ENCODE measurements at places on chromosomes 7 and 10.

- DNase-seq, result no peak
Observed at GRCh38 chr7:70632400-70632799, 499.5 kb upstream of the GALNT17 start.

DNA sequence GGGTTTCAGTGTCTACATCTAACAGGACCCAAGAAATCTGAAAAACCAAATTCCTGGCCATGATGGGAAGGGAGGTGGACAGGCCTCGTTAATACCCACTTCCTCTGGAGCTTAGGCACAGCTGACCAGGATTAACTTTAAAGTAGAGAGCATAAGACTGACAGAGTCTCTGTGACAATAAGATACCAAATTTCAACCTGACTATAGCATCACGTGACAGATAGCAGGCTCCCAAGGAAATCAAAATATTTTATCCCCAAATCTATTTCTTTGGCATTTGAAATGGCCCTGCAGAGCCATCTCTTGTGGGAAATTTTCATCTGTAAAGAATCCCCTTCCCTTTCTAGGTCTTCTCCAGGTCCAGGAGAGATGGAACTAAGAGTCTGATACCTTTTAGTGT is 258.3 kb downstream of the TCERG1L start:
- no peak for DNase-seq

DNA sequence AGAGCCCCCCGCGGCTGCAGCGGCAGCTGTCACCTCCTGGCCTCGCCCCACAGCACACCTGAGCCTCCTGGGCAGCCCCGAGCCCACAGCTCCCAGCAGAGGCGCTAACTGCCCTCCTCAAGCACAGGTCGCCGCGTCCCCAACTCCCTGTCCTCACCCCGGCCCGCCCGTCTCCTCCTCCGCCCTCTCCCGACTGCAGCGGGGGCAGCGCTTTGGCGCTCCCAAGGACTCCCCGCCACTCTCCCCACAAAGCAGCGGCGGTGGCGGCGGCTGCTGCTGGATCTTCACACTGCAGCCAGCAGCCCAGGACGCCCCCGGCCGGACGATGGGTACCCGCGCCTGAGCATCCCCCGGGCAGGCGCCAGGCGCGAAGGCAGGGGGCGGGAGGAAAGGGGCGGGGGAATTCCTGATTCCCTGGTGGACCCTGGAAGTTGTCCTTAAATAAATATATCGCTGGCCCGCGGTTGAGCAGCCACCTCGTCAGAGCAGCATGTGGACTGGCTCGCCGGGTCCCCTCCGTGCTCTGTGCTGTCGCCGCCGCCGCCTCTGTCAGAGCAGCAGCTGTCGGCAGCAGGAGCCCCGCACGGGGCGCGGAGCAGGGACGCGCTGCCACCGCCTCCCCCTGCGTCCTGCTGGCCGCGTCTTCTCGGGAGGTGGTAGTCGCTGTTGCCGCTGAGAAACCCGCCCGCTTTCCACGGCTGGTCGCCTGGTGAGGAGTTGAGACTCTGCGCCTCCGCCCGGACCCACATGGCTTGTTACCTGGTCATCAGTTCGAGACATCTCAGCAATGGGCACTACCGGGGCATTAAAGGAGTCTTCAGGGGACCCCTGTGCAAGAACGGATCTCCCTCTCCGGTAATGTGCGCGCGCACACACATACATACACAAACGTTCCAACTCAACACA is at the start of gene ZNF804B:
ZNF804B (plus strand) TSS at position 471 of the 906 bp plus-strand sequence; CDS start at position 748, 277 bp downstream.
- DNase-seq, result no peak

DNA sequence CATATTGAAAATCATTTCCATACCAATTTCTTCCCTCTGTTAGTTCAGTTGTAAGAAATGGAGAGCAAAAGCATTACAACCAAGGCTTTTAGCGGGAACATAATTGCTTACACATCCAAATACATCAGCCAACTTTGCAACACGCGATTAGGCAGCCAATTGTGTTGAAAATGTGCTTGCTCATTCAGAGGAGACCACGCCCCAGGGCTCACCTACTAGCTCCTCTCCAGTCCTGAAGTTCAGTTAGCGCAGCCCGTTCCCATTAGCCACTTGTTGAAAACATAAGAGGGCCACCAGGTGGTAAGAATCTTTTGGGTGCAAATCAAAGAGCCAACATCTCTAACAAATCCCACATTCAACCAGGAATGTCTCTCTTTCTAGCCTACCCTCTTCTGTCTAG is 213.2 kb upstream of the MDFIC start:
- no peak for DNase-seq

DNA sequence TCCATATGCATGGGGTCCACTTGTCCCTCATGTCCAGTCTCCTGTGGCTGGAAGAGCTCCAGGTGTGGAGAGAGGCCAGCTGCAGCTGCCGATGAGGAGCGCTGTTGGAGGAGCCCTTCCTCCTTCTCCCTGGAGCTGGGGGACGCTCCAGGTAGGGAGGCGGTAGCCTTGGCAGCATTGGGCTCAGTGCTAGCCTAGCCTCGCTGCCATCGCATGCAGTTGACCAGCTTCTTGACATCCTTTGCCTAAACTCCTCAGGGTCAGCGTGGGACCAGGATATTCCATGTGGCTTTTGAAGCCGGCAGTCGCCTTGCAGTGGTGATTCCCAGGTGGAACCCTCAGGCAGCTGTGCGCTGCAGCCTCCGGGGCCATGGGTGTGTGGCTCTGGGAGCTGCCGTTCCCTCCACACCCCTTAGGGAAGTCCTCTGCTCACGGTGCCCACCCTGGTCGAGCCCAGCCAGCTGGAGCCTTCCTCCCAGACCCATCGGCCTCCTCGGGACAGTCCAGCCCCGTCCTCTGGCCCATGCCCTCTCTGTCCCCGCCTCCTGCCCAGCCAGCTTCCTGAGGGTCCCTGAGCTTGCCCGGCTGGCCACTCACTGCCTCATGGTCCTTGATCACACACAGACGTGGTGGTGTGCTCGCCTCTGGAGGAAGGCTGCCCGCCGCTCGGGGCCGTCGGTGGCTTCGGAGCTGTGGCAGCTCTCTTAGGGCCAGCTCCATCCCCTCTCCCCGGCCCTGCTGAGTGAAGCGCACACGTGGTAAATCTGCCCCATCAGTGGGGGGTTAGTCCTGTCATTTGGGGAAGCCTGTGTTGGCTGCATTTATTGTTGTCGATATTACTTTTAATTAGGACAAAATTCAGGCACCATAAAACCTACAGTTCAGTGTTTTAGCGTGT is 21.2 kb downstream of the INPP5A start:
- no peak for DNase-seq

- no peak for DNase-seq
Observed at GRCh38 chr7:130303551-130303950, 10.6 kb downstream of the CPA4 start.

GRCh38 chr7:98289333-98289875 is 7.9 kb downstream of the BRI3 start:
- no peak for DNase-seq

DNA sequence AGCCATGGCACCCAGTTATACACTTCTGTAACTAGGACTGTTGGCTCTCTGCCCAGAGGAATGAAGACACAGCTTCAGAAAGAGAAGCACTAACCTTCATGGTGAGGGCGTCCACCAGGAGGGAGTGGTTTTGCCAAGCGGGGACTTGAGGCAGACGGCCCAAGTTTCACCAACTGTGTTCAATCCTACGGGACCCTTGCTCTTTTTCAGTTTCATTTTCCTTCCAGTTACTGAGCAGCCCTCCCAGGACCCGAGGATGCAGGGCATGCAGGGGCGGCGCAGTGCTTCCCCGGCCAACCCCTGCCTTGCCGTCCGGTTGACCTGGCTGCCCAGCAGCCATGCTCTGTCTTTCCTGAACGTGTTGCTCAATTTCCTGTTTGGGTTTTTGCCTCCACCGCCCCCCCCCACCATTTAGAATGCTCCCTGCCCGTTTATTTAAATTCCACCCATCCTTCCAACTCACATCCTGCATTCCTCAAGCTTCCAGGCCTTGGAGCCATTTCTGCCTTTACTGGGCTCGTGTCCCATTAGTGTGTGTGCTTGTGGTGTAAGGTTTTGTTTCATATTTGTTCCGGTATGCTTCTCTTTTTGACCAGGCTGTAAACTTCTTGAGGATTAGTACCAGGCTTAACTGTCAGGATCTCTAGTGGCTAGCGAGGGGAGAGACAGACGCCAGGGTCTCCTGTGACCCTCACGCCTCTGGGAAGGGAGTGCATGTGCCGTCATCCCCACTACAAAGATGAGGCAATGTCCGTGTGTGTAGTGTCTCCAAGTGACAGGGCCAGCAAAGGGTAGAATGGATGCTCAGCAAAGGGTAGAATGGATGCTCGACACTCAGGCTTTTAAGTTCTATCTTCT is 31.6 kb downstream of the IL15RA start:
- no peak for DNase-seq

GRCh38 chr10:131690805-131691239 is 210.0 kb upstream of the PPP2R2D start:
- DNase-seq, result no peak

- DNase-seq, result no peak
Observed at GRCh38 chr10:1126461-1126860, 70.3 kb downstream of the WDR37 start.

DNA sequence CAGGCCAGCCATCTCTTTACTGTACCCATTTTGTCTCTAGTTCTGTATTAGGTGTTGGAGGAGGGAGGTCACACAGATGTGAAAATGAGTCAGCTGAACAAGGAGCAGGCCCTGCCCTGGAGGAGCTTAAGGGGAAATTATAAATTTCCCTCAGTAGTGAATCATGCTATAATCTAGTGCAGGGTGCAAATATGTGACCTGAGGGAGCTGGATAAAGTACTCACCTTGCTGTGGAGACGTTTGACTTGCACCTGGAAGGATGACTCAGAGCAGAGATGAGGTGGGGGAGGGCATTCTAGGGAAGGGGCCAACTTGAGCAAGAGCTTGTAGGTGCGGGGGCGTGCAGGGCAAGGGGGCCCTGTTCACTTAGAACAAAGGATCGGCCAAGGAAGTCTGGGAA is 610.6 kb downstream of the SDK1 start:
- DNase-seq, result no peak

- no peak for DNase-seq
Observed at GRCh38 chr7:81299711-81300110, 380.9 kb upstream of the SEMA3C start.

DNA sequence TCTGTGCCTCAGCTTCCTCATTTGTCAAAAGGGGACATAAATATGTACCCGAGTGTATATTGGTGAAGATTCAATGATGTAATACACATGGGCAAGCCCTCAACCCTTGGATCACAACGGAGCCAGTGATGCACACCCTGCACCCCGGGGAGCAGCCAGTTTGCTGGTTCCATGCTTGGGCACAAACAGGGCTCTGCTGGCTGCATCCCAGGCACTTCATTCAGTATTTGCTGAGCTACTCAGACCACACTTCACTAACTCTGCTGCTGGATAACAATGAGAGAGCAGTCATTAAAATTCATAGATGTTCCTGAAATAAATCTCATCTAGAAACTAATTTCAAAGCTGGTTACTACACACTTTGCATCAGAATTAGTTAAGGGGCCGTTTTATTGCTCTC is 72.0 kb downstream of the SCRN1 start:
- no peak for DNase-seq

DNA sequence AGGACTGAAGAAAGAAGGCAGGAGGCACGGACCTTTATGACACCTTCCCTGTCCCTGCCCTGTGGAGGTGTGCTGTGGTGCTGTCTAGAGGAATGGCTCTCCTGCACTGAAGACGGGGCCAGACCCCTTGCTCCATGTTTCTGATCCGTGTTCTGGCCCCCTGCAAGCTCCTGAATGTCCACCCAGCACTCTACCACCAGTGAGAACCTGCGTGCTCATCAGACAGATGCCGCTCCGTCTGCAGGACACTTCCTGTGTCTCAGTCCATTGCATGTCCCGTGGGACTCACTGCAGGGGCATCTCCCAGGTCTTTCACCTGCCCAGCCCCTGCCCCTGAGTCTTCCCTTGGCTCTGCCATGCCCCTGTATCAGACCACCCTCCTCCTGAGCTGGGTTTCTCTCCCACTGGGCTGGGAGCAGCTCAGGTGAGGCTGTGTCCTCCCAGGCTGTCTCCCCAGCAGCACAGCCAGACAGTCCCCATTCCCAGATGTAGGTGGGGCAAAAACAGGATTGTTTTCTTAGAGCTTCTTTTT is 278.3 kb upstream of the ZNF32 start:
- no peak for DNase-seq

GRCh38 chr7:43650457-43651052 is 67.6 kb downstream of the STK17A start:
- no peak for DNase-seq

DNA sequence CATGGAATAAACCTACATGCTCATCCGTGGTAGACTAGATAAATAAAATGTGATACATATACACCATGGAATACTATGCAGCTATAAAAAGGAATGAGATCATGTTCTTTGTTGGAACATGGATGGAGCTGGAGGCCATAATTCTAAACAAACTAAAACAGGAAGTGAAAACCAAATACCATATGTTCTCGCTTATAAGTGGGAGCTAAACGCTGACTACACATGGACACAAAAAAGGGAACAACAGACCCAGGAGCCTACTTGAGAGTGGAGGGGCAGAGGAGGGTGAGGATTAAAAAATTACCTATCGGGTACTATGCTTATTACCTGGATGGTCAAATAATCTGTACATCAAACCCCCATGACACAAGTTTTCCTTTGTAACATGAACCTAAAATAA is 68.7 kb upstream of the SEC61G start:
- no peak for DNase-seq

GRCh38 chr10:11875494-11876281 is 52.5 kb downstream of the PROSER2 start:
- DNase-seq, result no peak

GRCh38 chr10:76879116-76879913 is 758.3 kb downstream of the KCNMA1 start:
- no peak for DNase-seq

- no peak for DNase-seq
Observed at GRCh38 chr10:110207011-110207804, at the start of gene MXI1. MXI1 (plus strand) TSS chr10:110207605; CDS start chr10:110207809, 204 bp downstream.

DNA sequence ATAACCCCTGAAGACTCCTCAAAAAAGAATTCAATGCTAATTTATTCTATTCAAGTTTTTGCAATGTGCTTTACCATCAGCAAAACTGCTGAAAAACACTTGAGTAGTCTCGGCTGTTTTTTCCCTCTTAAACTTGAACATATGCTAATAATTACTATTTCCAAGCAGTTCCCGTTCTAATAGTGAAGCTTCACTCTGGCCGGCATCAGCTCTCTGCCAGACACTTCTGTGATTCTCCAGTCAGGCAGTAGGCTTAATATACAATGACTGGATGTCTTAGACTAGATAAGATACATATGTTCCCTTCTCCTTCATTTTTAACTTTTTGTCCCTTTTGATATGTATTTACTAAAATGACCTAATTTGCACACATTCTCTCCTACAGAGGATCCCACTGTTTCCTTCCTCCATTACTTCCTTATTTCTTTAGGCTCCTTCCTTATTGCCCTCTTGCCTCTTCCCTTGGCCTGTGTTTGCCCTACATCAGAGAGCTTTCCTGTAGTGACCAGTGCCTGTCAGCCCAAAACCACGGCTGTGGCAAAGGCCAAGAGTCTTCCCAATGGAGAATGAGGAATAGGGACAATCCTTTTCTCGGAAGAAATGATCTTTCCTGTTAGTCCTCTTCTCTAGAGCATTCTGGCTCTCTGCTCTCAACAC is 23.5 kb downstream of the HEPACAM2 start:
- no peak for DNase-seq
